ENCODE measurements at places on chromosomes 2 and 18.

DNA sequence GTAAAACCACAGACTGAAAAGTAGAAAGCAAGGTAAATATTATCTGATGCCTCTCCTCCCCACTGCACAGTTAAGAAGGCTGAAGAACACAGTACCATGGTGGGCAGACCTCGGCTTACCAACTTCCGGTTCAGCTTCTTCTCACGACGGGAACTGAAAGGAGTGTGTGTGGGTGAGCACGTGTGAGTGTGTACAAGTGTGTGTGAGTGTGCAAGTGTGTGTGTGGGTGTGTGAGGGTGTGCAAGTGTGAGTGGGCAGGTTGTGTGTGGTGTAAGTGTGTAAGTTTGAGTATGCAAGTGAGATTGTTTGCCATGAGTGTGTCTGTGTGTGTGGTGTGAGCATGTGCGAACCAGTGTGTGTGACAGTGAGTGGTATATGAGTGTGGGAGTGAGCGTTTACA lies 103.5 kb downstream of the ADD2 start:
- DNase-seq = no peak

DNA sequence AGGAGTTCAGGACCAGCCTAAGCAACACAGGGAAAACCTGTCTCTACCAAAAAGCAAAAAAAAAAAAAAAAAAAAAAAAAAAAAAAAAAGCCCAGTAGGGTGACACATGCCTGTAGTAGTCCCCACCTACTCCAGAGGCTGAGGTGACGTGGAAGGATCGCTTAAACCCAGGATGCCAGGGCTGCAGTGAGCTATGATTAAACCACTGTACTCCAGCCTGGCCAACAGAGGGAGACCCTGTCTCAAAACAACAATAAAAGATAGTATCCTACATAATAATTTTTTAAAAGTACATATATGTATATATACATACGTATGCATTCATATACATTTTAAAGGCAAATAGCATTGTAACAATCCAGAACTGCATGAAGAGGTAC lies 51.7 kb downstream of the SOS1 start:
- DNase-seq = no peak

GRCh38 chr2:105796131-105796638 lies 51.5 kb downstream of the NCK2 start:
- DNase-seq = no peak

GRCh38 chr2:37827911-37828511 lies 97.1 kb upstream of the RMDN2 start:
- peak; percentile 97 for DNase-seq

- DNase-seq = no peak
Observed at GRCh38 chr2:217035967-217036366, 176.1 kb upstream of the TNP1 start.

DNA sequence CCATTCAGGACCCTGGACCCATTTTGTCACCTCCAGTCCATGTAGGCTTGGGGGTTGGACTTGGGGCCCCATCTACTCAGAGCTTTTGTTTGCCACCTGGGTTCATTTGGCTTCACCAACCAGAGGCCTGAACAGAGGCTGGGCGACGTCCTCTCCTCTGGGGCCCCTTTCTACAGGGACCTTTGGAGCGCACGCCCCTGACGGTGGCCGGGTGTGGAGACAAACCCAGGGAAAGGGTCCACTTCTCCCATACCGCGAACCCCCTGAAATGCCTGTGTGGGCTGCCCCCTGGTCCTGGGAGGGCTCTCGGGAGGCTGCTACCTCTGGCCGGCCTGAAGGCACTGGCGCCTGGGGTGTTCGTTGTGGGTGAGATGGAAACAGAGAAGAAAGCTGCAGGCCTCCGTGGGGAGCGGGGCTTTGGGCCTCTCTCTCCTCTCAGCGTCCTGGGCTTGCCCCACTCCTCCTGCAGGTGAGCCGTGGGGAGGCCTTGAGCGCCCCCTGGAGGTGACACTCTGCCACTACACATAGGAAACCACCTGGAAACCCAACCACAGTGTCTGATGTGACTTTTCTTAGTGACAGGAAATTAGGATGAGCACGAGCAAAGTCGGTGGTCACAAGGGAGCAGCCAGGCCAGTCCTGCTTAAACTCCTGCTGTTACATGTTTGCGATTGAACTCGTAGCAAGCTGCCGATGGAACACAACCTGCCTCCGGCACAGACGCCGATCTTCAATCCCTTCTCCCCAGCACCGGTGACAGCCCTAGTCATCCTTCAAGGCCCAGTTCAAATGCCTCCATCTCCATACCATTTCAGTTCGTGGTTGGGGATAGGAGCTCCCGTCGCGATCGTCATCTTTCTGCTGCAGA lies 12.0 kb upstream of the NTSR2 start:
- peak; percentile 80 for DNase-seq

- no peak for DNase-seq
Observed at GRCh38 chr2:65017335-65017734, 28.1 kb downstream of the SLC1A4 start.

DNA sequence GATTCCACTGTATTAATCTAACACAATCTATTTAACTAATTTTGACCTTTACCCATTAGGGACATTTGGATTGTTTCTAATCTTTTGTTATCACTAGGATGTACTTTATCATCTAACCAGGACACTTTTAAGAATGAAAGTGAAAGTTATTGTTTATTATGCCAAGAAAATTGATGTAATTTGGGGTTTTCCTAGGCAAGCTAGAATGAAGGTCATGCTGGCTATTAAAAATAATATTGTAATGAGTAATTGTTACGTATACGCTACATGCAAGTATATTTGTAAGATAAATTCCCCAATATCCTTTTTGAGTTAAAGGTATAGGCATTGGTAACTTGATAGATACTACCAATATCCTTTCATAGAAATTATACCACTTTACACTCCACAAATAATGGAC lies 74.6 kb downstream of the COL5A2 start:
- no peak for DNase-seq

DNA sequence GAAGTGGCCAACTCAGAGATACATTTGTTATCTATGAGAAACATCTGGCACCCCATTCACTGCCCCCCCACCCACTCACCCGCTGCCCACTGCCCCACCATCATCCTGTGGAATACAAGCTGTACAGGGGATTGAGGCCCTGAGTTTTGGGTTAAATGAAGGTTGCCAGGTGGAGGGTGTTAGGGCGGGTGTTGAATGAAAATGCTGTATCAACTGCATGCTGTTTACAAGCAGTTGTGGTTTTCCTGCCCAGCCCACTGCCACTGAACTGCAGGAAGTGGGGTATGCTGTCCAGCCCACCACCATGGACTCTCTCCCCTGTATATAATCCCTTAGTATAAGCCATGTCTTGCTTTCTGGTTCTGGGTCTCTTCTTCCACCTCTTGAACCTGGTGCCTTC lies 481.9 kb downstream of the METTL4 start:
- DNase-seq = no peak

DNA sequence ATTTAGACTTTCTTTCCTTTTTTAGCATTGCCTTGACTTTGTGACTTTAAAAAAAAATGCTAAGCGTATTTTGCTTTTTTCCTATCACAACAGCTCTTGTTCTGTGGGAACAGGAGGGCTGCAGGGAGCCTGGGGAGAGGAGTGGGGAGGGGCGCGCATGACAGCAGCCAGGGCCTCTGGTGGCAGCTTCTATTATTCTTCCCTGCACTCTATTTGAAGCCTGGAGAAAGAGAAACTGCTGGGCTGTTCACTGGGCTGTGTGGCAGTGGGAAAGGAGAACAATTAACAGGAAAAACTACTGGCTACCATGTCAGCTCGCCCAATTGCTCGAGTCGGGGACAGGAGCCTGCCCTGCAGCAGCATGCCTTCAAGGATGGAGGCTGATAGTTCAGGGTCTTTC lies 119.0 kb upstream of the ZBTB14 start:
- no peak for DNase-seq

DNA sequence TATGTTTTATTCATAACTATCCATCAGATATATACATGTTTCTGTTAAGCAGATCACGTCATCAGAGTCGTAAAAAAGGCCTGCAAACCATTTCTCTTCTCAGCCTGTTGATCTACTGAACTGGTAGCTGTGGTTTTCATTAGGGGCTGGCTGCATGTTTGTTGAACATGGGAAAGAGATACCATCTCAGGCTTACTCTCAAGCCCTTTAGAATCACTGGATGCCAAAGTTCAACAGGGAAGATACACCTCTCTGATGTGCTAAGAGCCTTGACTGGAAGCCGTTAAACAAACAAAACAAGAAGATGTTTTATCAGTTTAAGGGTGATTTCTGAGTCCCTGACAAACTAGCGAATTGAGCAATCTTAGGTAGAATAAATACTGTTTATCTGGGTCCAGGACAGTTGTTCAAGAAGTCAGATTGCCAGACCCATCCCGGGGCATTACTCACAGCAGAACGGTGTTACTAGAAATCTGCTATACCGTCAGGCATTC lies 94.5 kb upstream of the LMAN1 start:
- DNase-seq = no peak

DNA sequence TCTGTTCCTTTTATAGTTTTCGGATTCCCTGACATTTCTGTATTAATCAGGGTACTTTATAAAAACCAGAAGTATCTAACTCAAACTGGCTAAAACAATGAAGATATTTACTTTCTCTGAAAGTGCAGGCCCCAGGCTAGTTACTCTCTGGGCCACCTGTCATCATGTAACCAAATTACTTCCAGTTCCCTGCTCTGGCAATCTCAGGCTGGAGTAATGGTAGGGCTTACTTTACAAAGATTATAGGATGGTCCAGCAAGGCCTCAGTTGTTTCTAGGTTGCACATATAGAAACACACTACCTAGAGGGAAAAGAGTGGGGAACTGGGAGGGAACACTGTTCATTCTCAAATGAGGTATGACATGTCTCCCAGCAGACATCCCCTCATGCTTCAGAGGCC lies 74.8 kb downstream of the CHST9 start:
- DNase-seq = no peak

GRCh38 chr2:20621366-20622295 lies 29.3 kb downstream of the HS1BP3 start:
- DNase-seq = peak; percentile 80

GRCh38 chr2:98469862-98470544 lies 25.3 kb downstream of the INPP4A start:
- DNase-seq = no peak

- no peak for DNase-seq
Observed at GRCh38 chr2:172588931-172589330, 33.0 kb downstream of the PDK1 start.

- DNase-seq = peak; percentile 74
Observed at GRCh38 chr2:160242893-160243564, 43.0 kb upstream of the ITGB6 start.

DNA sequence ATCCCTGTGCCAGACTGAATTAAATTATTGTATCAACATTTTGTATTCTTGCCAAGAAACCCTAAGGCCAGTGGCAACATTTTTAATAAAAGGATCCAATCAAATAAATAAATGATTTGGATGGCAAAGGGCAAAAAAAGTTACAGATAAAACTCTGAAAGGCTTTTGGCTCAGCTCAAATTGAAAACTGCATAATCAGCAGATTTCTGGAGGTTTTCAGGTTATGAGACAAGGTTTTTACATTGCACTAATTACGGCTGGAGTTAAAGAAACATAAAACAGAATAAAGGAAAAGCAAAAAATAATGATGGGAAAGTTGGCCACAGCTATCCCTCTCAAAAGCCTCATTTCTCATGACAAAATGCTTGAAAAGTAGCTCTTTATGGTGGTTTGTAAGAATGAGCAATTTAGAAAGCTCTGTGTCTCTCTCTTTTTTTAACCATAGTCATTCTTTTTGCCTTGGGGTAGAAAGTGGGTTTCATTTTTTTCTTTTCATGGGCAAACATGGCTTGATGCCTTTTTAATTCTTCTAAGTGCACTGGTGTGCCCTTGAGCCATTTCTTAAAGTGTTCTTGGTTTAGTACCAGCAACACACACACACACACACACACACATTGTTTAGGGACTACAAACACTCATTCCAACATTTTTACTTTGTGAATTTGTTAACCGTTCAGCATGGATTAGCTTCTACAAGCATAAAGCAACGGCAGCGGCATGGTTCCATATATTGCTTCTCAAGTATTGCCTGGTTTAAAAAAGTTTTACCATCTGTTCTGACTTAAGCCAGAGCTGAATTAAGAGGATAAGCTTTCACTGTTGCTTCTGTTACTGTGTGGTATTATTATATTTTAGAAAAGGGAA lies 747.1 kb upstream of the FSHR start:
- peak; percentile 96 for DNase-seq

GRCh38 chr2:219689676-219690628 lies 62.5 kb downstream of the SLC4A3 start:
- DNase-seq = peak; percentile 78

- DNase-seq = peak; percentile 35
Observed at GRCh38 chr2:169480079-169480465, 778 bp downstream of the BBS5 start.

GRCh38 chr2:162092658-162093556 lies 18.9 kb upstream of the DPP4 start:
- DNase-seq = no peak

DNA sequence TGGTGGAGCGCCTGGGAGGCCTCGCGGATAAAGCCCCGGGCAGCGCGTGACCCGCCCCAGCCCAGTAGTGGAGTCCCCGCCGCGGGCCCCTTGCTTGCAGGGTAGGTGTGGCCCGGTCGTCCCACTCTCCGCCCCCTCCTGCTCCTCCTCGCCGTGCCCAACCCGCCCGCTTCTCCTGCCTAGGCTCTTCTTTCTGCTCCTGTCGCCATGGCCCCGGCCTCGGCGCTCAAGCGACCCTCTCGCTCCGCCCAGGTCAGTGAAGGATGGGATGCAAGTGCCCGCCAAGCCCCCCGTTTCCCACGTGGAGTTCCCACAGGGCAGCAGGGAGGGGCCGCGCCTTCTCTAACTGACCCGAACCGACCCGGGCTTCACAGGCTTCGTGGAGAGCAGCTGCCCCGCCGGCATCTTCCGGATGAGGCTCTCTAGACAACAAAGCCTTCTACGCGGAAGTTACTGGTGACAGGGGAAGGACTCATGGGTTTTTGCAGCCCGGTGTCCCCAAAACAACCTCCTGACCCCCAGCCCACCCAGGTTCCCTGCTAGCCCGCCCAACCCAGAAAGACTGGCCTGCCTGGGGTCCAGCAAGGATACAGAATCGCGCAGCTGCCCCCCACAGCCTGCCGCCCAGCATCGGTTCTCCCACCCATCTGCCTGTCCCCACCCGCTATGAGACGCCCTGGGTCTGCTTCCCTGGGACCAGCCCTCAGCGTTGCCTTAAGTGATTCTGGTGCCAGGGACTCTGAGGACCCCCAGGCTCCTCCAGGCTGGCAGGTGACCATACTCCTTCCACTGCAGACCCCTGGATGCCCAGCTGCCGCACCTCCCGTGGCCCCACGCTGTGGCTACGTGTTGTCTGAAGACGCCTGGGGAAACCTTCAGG lies 32.8 kb downstream of the TTC32 start:
- no peak for DNase-seq

- no peak for DNase-seq
Observed at GRCh38 chr2:182509-183122, 81.2 kb downstream of the SH3YL1 start.

DNA sequence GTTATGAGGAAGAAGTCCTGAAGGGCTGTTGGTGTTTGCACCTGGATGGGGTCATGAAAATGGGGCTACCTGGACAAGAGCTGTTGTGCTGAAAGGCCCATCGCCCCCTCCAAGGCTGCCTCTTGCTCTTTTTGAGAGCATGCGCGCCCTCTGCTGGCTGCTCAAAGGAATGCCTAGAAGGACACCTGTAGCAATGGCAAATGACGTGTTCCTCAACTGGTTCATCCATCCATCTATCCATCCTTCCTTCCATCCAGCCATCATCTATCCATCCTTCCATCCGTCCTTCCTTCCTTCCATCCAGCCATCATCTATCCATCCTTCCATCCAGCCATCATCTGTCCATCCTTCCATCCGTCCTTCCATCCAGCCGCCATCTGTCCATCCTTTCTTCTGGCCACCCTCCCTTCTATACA lies 17.2 kb upstream of the RPL31 start:
- DNase-seq = peak; percentile 84
